CD4-positive, alpha-beta T cell treated with Interleukin-6 at 100 ng/mL for 8 hours (primary cell): ENCODE measurements at places on chromosomes 3 and 15.

DNA sequence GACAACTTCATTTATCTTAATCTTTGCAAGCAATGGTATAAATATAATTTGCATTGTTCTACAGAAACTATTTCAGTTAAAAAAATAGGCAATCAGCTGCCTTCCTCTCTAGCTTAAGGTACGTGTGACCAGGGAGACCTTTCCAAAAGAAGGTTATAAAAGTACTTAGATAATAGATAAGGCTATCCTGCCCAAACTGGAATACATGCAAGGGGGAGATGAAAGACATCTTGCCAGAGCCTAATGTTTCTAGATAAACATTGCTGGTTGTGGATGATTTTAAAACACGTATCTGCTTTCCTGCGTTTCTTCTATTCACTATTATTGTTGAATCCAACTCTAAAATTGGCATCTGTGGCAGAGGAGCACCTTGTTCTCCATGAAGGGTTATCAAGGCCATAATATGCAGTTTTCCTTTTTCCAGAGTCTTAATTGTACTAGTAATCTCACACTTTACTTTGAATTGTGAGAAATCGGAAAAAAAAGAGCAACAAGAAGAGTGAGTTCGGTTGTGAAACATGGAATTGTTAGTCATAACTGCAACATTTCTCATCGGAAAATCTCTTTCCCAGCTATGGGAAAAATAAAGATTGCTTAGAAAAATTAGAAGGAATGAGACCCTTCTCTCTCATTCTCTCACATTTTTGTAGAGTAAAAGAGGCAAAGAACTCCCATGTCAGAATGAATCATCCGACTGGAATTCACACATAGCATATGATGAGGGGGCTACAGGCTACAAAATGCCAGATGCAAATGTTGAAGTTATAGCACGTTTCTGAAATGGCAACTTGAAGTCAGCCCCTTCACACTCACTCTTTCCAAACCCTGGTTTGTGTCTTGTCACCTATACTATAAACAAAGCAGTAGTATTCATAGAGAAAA lies 936.1 kb upstream of the NR2F2 start:
- DNase-seq: no peak

DNA sequence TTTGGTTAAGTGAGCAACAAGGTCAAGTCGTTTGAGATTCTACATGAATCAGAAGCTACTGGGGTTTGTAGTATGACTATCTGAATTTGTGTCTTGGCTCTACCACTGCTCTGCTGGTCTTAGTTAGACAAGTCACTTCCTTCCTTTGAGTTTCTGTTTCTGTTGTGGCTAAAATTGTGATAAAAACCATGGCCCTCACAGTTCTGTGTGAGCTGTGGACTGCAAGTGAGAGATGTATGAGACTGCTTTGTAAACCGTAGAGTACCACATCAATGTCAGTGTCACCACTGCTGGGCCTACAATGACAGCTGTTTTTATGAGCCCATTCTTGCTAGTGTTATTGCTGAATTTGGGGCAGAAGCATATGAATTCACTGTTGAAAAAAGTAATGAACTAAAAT lies 32.7 kb downstream of the RARB start:
- no peak for DNase-seq

DNA sequence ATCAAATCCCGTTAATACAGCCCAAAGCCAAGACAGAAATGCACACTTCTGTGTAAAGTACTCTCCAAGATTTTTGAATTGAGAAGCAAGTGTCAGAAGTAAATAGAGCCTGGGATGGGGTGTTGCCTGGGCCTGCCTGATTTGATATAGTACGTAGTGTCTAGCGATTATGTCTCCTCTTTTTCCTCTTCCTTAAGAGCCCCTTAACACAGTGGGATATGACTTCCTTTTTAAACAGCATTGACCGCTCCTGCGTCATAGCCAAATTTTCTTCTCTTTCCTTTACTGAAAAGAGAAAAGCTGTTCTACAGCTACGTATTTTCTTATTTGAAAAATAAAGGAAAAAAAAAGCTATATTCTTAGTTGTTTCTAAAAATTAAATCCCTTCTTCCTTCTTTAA lies 97.7 kb downstream of the PLCL2 start:
- DNase-seq: no peak

GRCh38 chr3:13479332-13479581 lies 849 bp upstream of the HDAC11 start:
- no peak for DNase-seq

DNA sequence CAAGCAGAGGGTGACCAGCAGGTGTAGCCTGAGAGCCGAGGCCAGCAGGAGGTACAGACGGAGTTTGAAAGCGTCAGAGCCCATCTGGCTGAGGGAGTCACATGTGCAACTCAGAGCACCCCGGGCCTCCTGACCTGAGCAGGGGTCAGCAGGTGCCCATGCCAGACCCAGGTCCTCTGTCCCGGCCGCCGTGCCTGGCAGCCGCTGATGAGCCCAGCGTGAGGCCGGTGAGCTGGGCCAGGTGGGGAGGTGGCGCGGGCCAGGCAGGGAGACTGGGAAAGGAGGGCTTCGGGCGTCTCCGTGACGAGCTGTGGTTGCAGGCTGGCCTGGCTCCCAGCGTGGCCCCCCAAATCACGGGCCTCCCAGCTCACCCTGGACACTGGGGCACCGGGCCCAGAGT lies 130.9 kb downstream of the CHSY1 start:
- no peak for DNase-seq

DNA sequence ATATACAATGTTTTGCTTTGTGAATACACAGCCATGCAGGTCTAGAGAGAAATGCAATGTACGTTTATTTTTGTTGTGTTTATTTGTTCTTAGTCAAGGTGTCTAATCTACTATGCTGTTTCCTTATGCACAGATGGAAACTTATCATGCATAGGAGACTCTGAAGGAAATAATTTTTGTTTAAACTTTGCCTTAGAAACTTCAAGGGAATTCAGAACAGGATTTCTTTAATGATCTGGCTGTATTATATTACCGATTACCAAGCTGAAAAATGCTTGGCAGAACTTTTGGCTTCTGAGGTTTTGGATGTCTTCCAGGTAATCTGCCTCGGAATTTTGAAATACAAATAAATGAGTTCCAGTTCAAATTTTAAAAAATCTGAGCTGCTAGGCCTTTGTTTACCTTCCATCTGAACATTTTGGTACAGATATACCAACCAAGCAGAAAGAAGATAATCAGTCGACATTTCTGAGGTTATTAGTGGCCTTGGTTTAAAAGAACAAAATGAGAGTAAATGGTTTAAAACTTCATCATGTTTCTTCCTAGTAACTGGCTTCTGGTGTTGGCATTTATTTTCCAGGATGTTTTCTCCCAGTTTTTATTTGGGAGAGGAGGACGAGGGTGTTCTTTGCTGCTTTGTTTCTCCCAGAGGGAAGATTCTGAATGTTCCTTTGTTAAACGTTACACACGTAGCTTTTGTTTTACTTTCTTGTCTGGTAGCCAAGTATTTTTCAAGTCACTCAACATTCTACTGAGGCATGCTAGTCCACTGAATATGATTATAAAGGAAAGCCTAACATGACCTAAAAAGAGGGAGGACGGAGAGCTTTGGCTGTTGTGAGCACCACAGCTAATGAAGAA lies 421.8 kb upstream of the TBL1XR1 start:
- DNase-seq: no peak
